Dermis blood vessel endothelial cell (primary cell): ENCODE measurements at places on chromosomes 4 and X. TPM values are rescaled to one million over a fixed set of nuclear protein-coding genes. Genes with fewer than 3 reads are reported as not detected.

Gene AR
- 1.2 and 2.9 TPM in 2 replicates for total RNA-seq

Gene VEGFC
- 4.4 and 10.8 TPM in 2 replicates for total RNA-seq

Gene XK
- total RNA-seq = 0.05 TPM in 1 of 2 replicates, not detected in the other

Gene DCAF8L2
- not detected in 2 replicates for total RNA-seq

Gene SUPT20HL1
- total RNA-seq = not detected in 2 replicates

Gene SSX2B
- total RNA-seq = not detected in 2 replicates

Gene SLC6A14
- total RNA-seq = not detected in 2 replicates

Gene NPNT
- 0.09 and 0.34 TPM in 2 replicates for total RNA-seq

Gene CD38
- total RNA-seq = 9.4 and 22.0 TPM in 2 replicates

Gene ADGRA3
- total RNA-seq = 11.7 and 15.2 TPM in 2 replicates

Gene DMRTC1
- not detected in 2 replicates for total RNA-seq

Gene IRS4
- total RNA-seq = under 0.01 and 0.17 TPM in 2 replicates

Gene EDNRA
- 0.19 TPM in 1 of 2 replicates, not detected in the other for total RNA-seq

Gene ALB
- total RNA-seq = 0.19 TPM in 1 of 2 replicates, not detected in the other

Gene CNGA1
- total RNA-seq = not detected in 2 replicates

Gene PLP1
- total RNA-seq = 0.28 TPM in 1 of 2 replicates, not detected in the other

Gene FAM47E
- 0.14 and 0.17 TPM in 2 replicates for total RNA-seq
